ENCODE measurements at places on chromosomes 2 and 18.

- DNase-seq, result no peak
Measured at GRCh38 chr2:169345486-169346437, 16.6 kb downstream of the LRP2 start.

GRCh38 chr2:191942090-191942738 lies 95.3 kb upstream of the CAVIN2 start:
- no peak for DNase-seq

DNA sequence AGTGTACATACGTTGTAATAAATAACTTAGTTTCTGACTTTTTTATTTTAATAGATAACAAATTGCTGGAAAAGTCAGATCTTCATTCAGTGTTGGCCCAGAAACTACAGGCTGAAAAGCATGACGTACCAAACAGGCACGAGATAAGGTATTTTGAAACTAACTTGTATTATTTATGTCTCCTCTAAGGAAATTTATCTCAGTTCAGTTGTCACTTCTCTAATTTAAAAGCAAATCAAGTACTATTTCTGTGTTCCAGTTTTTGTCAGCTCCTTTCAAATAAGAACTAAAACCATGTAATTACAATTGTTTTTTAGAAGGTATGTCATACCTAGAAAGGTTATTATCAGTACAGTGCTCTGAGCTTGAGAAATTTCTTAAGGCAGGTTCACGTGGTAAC lies 4.6 kb downstream of the ATG16L1 start:
- no peak for DNase-seq

GRCh38 chr2:134482766-134483340 lies 229.0 kb downstream of the MGAT5 start:
- no peak for DNase-seq

DNA sequence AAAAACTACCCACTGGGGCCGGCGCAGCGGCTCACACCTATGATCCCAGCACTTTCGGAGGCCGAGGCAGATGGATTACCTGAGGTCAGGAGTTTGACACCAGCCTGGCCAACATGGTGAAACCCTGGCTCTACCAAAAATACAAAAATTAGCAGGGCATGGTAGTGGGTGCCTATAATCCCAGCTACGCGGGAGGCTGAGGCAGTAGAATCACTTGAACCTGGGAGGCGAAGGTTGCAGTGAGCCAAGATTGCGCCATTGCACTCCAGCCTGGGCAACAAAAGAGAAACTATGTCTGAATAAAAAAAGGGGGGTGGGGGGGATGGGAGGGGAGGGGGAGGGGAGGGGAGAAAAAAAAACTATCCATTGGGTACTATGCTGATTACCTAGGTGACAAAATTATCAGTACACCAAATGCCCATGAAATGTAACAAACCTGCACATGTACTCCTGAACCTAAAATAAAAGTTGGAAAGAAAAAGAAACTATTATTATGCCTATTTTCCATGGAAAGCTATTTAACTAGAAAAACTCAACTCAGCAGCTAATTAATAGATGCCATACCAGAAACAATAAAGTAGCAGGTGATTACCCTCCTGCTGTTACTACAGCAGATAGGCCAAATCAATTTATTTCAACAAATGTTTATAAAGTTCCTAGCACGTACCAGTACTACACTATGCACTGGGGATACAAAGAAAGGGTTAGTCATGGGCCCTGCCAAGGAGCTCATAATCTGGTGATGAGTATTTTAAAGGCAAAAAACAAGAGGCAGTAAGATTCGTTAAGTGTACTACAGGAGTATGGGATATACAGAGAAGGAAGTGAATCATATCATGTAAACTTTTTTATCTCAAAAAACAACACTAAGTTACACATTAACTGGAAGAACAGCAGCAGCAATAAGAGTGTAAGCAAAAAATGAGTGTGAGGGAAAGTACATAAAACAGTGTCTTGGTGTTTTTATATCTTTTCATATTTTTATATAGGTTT lies 112.8 kb upstream of the SLC39A10 start:
- DNase-seq, result peak; percentile 65

All from ACHN (cell line).